AML-193 (cell line): ENCODE measurements at places on chromosomes 12 and 14.

GRCh38 chr14:31024010-31024480 is 1.4 kb upstream of the AP4S1 start:
- DNase-seq = peak; percentile 13

- no peak for DNase-seq
These were observed 30.5 kb downstream of the BCL11B start for GRCh38 chr14:99241325-99242010.

DNA sequence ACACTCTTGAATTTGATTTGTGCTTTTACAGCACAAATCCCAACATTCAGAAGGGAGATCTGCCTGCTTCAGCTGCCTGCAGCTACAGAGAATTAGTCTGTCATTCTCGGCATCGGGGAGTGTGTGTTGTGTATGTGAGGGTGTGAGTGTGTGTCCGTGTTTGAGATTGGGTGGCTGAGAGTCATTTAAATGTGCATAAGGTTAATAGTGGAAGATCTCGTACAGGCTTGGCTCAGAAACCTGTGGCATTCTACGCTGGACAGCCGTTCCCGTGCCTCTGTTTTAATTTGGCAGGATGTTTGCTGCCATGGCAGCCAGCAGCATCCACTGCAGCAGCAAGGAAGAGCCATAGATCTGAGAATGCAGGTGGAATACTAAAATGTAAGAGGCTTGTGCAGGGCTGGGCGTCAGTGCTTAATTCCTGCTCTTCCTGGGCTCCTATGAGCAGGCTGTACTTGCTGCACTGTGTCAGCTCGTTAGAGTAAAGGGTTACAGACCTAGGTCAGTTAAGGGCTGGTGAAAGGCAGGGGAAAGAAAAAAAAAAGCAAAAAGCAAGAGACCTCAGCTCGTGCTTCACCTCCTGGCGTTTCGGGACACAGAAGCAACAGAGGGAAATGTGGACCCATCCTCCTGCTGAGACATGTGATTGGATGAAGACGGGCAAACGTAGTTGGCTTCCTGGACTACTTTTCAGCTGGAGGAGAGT is 205.4 kb downstream of the NAV3 start:
- no peak for DNase-seq

DNA sequence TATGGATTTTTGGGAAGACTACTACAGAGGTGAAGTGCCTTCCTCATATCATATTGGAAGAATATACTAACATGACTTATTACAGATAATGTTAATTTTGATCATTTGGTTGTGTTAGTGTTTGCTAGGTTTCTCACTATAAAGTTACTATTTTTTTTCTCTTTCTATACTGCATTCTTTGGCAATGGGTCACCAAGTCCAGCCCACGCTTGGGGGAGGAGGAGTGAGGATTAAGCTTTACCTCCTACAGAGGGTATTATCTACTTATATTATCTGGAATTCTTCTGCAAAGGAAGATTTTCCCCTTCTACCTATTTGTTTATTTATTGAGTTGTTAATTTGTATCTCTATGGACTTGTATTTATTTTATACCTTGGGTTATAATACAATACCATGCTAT is 31.5 kb downstream of the SCN8A start:
- no peak for DNase-seq

GRCh38 chr14:50045039-50045711 is 71.2 kb downstream of the VCPKMT start:
- peak; percentile 43 for DNase-seq
